Pancreas (tissue), 10 donors: ENCODE measurements at places on chromosomes 4 and X. TPM values are rescaled to one million over a fixed set of nuclear protein-coding genes. Genes with fewer than 3 reads are reported as not detected.

MAGEB2 gene
- polyA plus RNA-seq = not detected

BMX gene
- polyA plus RNA-seq = 0.27 TPM

GIMD1 gene
- not detected for polyA plus RNA-seq

MAOA gene
- polyA plus RNA-seq = 37.5 TPM

UGT2B17 gene
- polyA plus RNA-seq = 0.11 TPM

CCDC120 gene
- polyA plus RNA-seq = 7.3 TPM

PSMD10 gene
- 22.0 TPM for polyA plus RNA-seq

CITED1 gene
- 1.4 TPM for polyA plus RNA-seq

MCF2 gene
- polyA plus RNA-seq = 0.08 TPM

YY2 gene
- polyA plus RNA-seq = 0.85 TPM

ODAPH gene
- not detected for polyA plus RNA-seq

RNF175 gene
- polyA plus RNA-seq = not detected

DNAAF6 gene
- not detected for polyA plus RNA-seq

P2RY8 gene
- 0.35 TPM for polyA plus RNA-seq

DOK7 gene
- 5.8 TPM for polyA plus RNA-seq

UGT2B11 gene
- polyA plus RNA-seq = not detected

KLF3 gene
- 8.7 TPM for polyA plus RNA-seq

FAT1 gene
- polyA plus RNA-seq = 16.9 TPM

OR13H1 gene
- not detected for polyA plus RNA-seq

GC gene
- polyA plus RNA-seq = 289 TPM

LEF1 gene
- 0.73 TPM for polyA plus RNA-seq

SPANXN1 gene
- not detected for polyA plus RNA-seq

SSX3 gene
- polyA plus RNA-seq = not detected
